ENCODE measurements at places on chromosomes 11 and 22.
A peak's percentile ranks its signal among the peaks of the same experiment; 100 is the strongest.

DNA sequence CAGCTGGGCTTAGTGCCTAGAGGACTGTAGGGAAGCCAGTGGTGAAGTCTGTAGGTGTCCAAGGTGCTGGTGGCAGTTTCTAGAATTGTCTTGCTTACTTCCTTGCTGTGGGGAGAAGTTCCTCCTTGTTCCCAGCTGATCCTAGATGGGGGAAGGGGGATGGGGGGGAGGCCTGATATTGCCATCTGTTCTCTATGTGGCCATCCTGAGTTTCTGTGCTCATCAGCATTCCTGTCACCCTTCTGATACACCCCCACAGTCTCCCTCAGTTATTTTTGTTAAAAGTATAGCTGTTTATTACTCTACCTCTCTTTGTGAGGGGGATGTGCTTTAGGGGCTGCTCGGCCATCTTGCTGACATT is 36.5 kb downstream of the MADD start:
- DNase-seq, result peak; percentile 9

GRCh38 chr22:37284805-37285355 is 2.6 kb downstream of the CYTH4 start:
- no peak for DNase-seq

- no peak for DNase-seq
Measured at GRCh38 chr11:62024936-62025486, 57.6 kb upstream of the FTH1 start.

DNA sequence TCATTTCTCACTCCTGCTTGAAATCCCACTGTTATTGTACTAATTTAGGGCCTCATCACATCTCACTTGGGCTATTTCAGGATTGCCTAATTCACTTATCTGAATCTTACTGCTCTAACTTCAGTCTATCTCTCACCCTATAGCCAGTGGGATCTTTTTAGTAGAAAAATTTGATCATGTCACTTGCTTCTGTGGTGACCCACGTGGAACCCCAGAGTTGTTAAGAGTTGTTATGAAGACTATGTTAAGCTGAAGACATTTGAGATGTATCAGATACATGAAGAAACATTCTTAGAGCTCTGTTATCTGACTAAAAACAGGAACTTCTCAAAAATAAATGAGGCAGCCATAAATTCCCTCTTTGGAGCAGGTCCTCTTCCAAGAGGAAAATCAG is 1375.6 kb upstream of the TENM4 start:
- no peak for DNase-seq

GRCh38 chr22:49255154-49255553 is 572.5 kb downstream of the BRD1 start:
- no peak for DNase-seq

- no peak for DNase-seq
Measured at GRCh38 chr11:97557399-97557798, 1167.6 kb downstream of the JRKL start.

DNA sequence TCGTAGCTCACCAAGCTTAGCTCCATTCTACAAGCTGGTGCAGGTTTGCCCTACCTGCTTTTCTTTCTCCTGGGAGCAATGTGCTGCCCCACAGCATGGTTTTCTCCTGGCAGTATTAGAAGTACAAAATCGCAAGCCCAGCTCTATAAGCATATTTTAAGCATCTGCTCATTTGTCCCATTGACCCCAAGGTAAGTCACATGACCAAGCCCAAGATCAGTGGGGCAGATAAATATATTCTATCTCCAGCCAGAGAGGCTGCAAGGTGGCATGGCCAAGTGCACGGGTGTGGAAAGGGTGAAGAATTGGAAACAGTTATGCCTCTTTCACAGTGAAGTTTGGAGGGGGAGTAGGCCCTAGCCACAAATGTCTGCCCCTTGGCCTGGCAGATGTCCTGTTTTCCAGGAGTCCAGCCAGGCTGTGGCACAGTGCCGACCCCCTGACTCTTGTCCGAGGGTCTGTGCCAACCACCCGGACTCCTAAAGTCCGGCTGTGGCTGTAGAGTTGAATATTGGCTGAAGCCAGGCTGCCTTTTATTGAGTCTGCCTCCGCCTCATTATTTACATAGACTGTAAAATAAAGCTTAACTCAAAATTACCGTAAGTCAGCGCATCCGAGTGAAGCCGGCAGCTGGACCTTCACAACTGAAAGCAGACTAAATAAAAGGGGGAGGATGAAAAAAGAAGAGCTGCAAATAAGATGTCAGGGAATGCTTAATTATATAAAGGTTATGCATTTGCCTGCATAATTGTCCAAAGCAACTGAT is 165.7 kb downstream of the COMMD9 start:
- DNase-seq, result no peak

DNA sequence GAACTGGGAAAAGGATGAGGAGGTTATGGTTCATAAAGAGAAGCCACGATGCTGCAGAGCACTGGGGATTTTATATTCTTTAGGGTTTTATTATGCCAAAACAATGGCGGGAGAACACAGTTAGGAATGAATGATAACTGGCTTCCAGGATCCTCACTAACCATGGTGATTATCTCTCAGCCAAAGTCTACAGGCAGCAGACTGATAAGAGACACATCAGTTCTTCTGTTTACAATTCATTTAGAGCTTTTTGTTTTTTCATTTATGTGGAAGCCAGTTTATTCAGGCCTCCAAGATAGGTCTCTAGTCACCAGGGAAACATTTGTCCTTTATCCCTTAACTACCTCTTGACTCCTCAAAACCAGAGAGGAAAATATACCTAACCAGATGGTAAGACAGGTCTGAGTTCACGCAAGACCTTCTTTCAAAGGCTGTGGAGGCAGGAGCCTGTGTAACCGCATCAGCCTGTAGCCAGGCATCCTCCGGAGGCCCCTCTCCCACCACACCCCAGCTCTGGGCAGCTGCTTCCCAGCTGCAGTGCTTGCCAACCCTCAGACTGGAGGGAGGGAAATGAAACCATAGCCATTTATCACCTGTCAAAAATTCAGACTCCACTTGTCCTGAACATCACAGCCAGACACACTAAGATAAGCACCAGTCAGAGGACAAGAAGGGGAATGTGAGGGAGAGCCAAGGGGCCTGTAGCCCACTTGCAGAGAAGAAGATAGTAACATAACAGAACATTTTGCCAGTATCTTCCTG is 57.2 kb upstream of the FAM181B start:
- no peak for DNase-seq

DNA sequence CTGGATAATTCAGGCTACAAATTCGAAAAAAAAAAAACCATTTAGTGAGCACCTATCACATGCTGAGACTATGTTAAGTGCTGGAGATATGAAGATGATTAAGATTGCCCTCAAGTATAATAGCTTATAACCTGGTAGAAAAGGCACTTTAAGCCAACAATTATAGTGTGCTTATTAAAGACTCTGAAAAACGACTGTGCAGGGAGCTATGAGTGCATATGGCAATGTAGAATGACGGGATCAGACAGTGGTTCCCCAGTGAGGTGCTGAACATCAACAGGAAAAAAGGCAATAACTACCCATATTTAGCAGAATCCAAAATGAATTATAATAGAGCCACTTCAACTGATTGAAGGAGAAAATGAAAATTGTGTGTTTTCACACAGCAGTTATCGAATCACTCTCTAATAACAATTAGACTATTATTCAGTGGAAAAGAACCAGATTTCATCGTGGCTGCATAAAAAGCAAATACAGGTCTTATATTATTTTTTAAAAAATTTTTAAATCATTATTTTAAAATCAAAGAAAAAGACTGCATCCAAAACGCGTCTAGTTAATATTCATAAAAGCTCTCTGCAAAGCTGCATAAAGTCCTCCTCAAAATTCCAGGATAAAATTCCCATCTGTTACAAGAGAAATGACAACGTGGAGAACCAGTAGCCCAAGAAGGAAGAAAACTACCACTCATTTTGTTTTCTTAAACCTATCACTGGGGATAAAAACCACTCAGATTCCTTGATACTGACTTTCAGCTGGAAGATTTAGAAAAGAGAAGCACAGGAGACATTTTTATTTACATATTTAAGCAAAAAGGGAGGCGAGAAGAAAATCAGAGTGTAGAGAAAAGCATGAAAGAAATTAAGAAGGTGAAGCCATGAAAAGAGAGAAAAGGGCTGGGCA is 1.1 kb downstream of the MTMR2 start:
- DNase-seq, result no peak

GRCh38 chr11:68312780-68313573 is 586 bp downstream of the LRP5 start:
- peak; percentile 68 for DNase-seq

GRCh38 chr11:98895936-98896335 is 124.8 kb upstream of the CNTN5 start:
- DNase-seq, result no peak

DNA sequence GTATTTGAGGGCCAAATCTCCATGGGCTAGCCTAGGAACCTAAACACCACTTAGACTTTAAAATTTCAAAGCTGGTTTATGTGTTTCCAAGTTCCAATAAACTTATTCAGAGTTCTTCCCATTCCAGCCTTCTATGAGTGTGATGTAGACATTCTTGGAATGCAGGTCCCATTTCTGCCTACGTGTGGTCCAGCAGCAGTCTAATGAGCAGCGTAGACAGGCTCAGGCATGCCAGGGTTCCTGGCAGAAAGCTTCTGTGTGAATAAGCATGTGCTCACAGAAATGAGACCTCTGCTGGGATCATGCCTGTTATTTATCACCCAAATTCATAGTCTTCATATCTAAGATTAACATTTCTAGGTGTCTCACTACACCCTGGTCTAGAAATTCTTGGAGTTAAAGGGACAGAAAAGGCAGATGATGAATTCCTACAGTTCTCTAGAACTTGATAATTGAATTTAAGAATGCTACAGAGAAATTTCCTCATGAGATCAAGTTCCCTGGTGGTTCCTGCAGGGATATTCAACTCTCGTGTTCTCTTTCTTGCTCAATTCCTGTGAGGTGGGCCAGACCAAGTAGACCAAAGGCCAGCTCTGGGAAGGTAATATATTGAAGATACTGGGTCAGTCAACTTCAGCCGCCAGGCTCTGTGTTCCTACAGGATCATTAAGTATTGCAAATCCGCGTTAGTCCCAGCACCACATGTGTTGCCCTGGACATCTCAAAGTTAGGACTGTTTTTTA is 17.6 kb downstream of the RNF185 start:
- DNase-seq, result no peak

DNA sequence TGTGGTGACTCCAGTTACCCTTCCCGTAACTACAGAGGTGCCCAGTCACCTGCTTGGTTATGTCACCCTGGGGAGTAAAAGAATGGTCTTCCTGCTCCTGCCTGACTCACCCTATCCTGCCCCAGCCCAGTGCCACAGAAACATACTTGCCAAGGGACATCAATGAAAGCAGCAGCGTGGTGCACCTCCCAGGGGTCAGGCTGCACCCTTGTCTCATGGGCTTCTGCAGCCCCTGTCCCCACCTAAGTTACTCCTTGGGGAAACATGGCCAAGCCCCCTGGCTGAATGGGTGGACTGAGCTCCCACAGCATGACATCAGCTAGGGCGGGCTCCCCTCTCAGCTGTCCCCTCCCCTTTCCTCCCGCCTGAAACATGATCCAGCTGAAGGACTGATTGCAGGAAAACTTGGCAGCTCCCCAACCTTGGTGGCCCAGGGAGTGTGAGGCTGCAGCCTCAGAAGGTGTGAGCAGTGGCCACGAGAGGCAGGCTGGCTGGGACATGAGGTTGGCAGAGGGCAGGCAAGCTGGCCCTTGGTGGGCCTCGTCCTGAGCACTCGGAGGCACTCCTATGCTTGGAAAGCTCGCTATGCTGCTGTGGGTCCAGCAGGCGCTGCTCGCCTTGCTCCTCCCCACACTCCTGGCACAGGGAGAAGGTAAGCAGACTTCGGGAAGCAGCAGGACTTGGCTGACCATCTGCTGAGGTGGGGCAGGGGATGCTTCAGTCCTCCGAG is at the start of gene HTR3A:
HTR3A (plus strand) TSS at position 368 of the 730 bp plus-strand sequence; CDS start at position 586, 218 bp downstream.
- DNase-seq, result no peak

GRCh38 chr11:1967641-1968225 is 20.6 kb downstream of the MRPL23 start:
- no peak for DNase-seq

- peak; percentile 55 for DNase-seq
Measured at GRCh38 chr11:67506426-67507051, 1.4 kb upstream of the PITPNM1 start.

DNA sequence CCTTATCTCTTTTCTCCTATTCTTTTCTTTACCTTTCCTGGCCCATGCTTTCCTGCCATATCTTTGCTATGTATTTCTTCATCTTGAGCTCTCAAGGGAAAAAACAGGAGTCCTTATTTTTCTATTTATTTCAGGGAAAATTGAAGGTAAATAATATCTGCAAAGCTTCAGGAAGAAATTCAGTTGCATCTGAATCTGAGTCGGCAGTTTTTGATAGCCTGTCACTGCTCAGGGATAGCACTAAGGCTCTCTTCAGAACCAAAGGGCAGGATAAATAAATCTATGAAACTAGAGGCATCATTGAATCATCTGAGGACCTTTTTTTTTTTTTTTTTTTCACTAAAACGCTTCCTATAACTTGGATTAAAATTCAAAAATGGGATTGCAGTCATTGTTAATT is 288.9 kb downstream of the TMEM135 start:
- DNase-seq, result no peak

GRCh38 chr11:100269516-100269915 is 417.6 kb upstream of the ARHGAP42 start:
- no peak for DNase-seq

GRCh38 chr11:128872594-128872993 is 5.5 kb upstream of the KCNJ1 start:
- DNase-seq, result no peak

All from left forelimb (tissue), 1 donor.